Fibroblast of lung (primary cell): ENCODE measurements at places on chromosomes 3 and 15.

GRCh38 chr3:128557531-128558280, 64.7 kb upstream of the GATA2 start:
- H3K36me3 ChIP-seq = no peaks in the 10 kb centered on the region
- H3K4me3 ChIP-seq = no peak overlapping the region
- peaks cover 30% of the 10 kb centered on the region for H3K27me3 ChIP-seq
- no peak for DNase-seq

GRCh38 chr3:172069478-172069877, 30.1 kb downstream of the FNDC3B start:
- no peak overlapping the region for H3K4me3 ChIP-seq
- peaks cover 5% of the 10 kb centered on the region for H3K36me3 ChIP-seq
- DNase-seq = no peak
- no peak overlapping the region for H3K27ac ChIP-seq
- peaks cover 15% of the 10 kb centered on the region for H3K4me1 ChIP-seq

DNA sequence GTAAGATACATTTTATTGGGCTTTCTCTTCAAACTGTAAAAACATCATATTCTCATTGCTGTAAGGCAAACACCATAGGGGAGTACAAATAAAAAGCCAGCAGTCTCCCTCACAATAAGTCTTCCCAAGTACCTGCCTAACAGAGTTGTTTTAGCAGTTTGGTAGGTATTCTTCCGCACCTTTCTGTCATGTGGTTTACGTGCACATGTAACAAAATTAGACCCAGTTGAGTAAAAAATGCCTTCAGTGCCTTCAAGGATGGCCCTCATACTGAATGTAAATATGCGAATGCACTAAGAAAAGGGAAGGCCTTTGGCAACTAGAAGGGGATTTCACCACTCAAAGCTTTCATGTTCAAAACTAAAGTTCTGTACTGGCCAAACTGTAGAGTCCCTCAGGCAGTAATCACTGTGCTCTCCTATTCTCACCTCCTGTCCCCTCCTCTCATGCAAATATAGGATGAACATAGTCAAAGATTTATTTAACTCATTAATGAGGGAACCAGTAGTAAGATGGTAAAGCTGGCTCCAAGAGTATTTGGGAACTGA, 26.4 kb downstream of the USP3 start:
- H3K27ac ChIP-seq = no peak overlapping the region
- no peak overlapping the region for H3K4me3 ChIP-seq
- DNase-seq = no peak
- no peaks in the 10 kb centered on the region for H3K36me3 ChIP-seq
- H3K4me1 ChIP-seq = no peaks in the 10 kb centered on the region
- H3K27me3 ChIP-seq = no peaks in the 10 kb centered on the region

DNA sequence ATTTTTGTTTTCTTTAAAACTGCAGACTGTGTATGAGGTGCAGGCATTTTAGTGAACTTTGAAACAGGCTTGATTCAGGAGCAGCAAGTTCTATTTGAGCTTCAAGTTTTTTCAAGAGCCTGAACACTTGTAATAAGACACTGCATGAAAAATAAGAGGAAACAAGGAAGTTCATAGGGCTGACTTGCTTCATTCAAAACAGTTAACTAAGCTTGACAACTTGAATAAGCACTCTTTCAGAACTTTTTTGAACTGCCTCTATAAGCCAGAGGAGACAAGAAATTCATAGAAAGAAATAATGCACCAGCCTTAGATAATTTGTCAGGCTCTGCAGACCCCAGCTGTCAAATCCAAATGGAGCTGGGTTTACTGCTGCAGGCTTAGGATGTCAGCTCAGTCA, 130.2 kb downstream of the SSR3 start:
- H3K27me3 ChIP-seq = no peaks in the 10 kb centered on the region
- no peaks in the 10 kb centered on the region for H3K4me1 ChIP-seq
- H3K4me3 ChIP-seq = no peak overlapping the region
- no peaks in the 10 kb centered on the region for H3K36me3 ChIP-seq
- H3K27ac ChIP-seq = no peak overlapping the region
- DNase-seq = no peak

- peaks cover 9% of the 10 kb centered on the region for H3K4me1 ChIP-seq
- DNase-seq = no peak
- H3K27me3 ChIP-seq = no peaks in the 10 kb centered on the region
- H3K36me3 ChIP-seq = no peaks in the 10 kb centered on the region
- no peak overlapping the region for H3K27ac ChIP-seq
- no peak overlapping the region for H3K4me3 ChIP-seq
These were observed 20.8 kb upstream of the VPS8 start for GRCh38 chr3:184791171-184791570.

DNA sequence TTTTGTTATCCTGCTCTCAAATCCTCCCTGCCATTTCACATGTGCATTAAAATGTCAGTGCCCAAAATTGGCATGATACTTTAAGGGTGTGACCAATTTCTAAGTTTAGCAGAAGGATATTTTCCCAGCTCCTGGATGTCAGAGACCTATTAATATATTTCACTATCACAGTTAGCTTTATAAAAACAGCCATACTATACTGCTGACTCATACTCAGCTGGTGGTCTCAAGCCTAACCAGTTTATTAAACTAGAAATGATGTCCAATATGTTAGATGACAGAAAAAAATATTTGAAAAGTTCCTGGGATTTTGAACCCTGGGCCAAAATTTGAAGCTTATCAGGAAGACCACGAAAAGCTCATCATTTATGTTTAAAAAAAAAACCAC, 60.9 kb upstream of the ZNF280D start:
- no peaks in the 10 kb centered on the region for H3K27me3 ChIP-seq
- no peak overlapping the region for H3K27ac ChIP-seq
- H3K4me1 ChIP-seq = peaks cover 2% of the 10 kb centered on the region
- peak; percentile 77 for DNase-seq

- no peak for DNase-seq
- H3K27ac ChIP-seq = peak overlapping the region; percentile 75
- no peaks in the 10 kb centered on the region for H3K27me3 ChIP-seq
These were observed 17.6 kb downstream of the BCL2L10 start for GRCh38 chr15:52094811-52095584.

- no peak for DNase-seq
- no peak overlapping the region for H3K4me3 ChIP-seq
- no peaks in the 10 kb centered on the region for H3K4me1 ChIP-seq
- no peak overlapping the region for H3K27ac ChIP-seq
These were observed 83.3 kb downstream of the TRIM42 start for GRCh38 chr3:140761076-140761639.

- H3K27ac ChIP-seq = no peak overlapping the region
- no peaks in the 10 kb centered on the region for H3K27me3 ChIP-seq
- H3K4me1 ChIP-seq = no peaks in the 10 kb centered on the region
- H3K36me3 ChIP-seq = peaks cover 8% of the 10 kb centered on the region
- DNase-seq = no peak
These were observed 113.3 kb downstream of the ANP32A start for GRCh38 chr15:68707386-68707785.

DNA sequence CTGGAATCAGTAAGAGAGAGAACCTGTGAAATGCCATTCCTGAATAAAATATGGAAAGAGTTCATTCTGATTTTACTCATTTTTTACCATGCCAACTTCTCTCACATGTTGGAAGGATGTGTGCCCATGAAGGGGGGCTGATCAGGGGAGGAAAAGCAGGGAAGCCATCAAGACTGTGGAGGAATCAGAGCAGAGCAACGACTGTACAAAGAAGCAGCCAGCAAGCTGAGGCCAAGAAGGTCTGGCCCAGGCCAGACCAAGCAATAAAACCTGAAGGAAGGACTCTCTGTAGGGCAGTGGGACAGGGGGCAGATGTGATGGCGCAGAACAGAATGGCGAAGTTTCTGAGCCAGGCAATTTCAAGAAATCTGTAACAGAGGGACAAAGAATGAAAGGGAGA, 24.0 kb upstream of the ARNT2 start:
- H3K4me3 ChIP-seq = no peak overlapping the region
- no peak overlapping the region for H3K27ac ChIP-seq
- DNase-seq = no peak
- H3K36me3 ChIP-seq = no peaks in the 10 kb centered on the region
- H3K4me1 ChIP-seq = no peaks in the 10 kb centered on the region
- peaks cover 5% of the 10 kb centered on the region for H3K27me3 ChIP-seq

GRCh38 chr3:184784731-184785500, 27.1 kb upstream of the VPS8 start:
- H3K4me1 ChIP-seq = peaks cover 15% of the 10 kb centered on the region
- H3K4me3 ChIP-seq = no peak overlapping the region
- no peak for DNase-seq

DNA sequence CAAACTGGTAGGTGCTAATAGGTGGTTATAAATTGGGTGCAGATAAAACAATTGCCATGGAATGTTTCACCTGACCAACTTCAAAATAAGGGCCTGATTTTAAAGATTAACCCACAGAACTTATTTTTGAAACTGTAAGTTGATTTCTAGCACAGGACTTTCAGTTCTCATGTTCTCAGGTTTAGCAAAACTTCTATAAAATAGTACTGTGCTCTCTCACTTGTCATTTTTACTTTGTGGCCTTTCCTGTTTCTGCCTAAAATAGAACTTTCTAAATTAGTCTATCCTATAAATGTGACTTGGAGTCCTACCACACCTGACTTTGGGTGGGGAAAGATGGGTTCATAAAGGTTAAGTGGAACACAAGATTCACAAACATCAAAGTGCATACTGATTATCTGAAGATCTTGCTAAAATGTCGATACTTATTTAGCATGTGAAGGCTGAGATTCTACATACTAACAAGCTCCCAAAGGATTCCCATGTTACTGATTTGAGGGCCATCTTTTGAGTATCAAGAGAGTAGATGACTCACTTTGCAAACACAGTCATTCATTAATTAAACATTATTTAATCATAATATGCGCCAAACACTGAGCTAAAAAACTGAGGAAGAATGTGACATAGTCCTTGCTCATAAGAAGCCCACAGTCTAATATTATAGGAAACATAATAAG, 38.6 kb downstream of the BTLA start:
- no peak for DNase-seq
- H3K4me3 ChIP-seq = no peak overlapping the region
- H3K4me1 ChIP-seq = no peaks in the 10 kb centered on the region
- no peaks in the 10 kb centered on the region for H3K36me3 ChIP-seq
- no peak overlapping the region for H3K27ac ChIP-seq
- H3K27me3 ChIP-seq = no peaks in the 10 kb centered on the region

DNA sequence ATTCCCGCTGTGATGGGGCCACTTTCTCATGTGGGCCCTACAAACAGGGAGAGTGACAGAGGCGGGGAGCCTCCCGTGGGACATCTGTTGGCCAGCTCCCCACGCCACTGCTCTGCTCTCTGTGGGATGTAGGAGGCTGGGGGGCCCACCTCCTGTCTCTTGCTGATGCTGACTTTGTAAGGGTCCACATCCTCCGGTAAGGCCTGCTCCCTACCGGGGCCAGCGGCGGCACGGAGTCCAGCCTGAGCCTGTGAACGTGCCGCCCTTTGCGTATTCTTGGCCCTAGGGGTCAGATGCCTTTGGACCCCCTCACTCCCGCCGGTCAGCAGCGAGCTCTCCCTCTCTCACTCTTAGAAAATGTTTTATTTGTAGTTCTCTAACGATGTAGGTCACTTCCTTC, 153.2 kb downstream of the LRRC28 start:
- H3K27ac ChIP-seq = no peak overlapping the region
- no peaks in the 10 kb centered on the region for H3K36me3 ChIP-seq

DNA sequence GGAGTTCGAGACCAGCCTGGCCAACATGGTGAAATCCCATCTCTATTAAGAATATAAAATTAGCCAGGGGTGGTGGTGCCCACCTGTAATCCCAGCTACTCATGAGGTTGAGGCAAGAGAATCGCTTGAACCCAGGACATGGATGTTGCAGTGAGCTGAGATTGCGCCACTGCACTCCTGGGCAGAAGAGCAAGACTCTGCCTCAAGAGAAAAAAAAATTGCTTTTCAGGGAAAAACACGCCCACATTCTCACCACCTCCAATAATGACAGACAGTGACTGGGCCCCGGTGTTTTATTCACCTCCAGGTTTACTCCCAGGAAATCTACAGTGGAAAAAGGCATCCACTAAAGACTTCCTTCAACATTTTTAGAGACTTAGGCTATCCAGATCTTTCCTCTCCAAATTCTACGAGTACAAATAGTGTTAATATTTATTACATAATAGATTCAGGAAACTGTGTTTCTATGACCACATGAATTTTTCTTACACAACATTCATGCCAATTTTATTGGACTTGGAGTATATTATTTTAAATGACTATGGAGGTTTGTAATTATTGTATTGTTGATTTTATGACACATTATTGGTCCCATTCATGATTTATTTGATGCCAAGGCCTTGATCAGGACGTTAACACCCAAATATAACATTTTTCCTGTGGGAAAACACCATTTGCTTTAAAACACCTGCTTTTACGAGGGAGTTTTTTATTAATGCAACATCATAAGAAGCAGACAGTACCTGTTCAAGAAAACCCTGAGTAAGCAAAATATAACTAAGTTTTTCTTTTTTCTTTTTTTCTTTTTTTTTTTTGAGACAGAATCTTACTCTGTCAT, 26.6 kb downstream of the IGF2BP2 start:
- no peak for DNase-seq
- no peaks in the 10 kb centered on the region for H3K36me3 ChIP-seq
- no peak overlapping the region for H3K27ac ChIP-seq

- H3K4me1 ChIP-seq = no peaks in the 10 kb centered on the region
- no peak overlapping the region for H3K27ac ChIP-seq
- no peak for DNase-seq
These were observed 29.6 kb upstream of the CTDSPL2 start for GRCh38 chr15:44397869-44398268.

DNA sequence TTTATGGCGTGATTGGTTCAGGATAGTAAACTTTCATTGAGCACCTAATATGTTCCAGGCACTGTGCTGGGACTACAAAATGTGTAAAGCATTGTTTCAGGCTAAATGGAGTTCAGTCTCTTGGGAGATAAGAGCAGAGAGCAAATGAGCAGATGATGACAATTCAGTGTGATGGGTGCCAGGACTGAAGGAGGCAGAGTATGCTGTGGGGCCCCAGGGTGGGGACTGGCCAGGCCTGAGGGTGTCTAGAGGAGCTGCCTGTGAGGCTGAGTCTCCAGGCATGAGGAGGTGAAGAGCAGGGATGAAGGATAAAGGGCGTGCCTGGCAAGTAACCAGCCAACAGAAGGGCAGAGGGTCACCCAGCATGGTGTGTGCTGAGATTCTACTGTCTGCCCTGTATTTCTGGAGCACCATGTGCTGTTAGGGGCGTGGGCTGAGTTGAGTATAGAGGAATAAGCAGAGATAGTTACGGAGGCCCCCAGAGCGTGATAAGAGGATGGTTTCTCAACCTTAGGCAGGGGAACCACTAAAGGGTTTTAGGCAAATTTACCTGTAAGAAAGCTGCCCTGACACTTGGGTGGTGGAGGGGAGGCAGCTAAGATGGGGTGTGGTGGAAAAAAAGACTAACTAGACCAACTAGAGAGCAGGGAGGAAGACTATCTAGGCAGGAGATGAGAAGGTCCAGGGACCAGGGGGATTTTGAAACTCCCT, 38.5 kb downstream of the EPHB1 start:
- no peak overlapping the region for H3K27ac ChIP-seq
- no peaks in the 10 kb centered on the region for H3K36me3 ChIP-seq
- H3K27me3 ChIP-seq = no peaks in the 10 kb centered on the region
- H3K4me3 ChIP-seq = no peak overlapping the region

GRCh38 chr3:131735116-131735515, 232.3 kb upstream of the MRPL3 start:
- H3K4me1 ChIP-seq = no peaks in the 10 kb centered on the region
- H3K27me3 ChIP-seq = no peaks in the 10 kb centered on the region
- no peaks in the 10 kb centered on the region for H3K36me3 ChIP-seq
- DNase-seq = no peak
- no peak overlapping the region for H3K27ac ChIP-seq
- H3K4me3 ChIP-seq = no peak overlapping the region
